HL-60 (cell line): ENCODE measurements at places on chromosomes 3 and 15.

DNA sequence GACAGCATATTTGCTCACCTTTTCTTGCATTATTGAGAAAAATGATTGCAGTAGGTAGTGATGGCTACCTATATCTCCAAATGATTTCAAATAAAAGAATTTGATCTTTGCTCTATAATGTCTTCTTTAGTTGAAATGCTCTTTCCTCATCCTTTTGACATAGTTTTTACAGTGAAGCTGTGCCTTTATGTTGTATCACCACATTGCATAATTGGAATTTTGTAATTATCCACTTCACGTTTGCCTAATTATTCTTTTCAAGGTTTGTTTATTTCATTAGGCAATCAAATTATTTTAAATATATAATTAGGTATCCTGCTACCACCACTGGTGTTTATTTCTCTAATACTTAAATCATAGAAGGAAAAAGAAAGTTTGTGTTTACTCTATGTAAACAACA lies 21.3 kb upstream of the P2RY13 start:
- peak; percentile 66 for DNase-seq

GRCh38 chr3:45167011-45167911 lies 21.1 kb upstream of the CDCP1 start:
- DNase-seq: peak; percentile 71

DNA sequence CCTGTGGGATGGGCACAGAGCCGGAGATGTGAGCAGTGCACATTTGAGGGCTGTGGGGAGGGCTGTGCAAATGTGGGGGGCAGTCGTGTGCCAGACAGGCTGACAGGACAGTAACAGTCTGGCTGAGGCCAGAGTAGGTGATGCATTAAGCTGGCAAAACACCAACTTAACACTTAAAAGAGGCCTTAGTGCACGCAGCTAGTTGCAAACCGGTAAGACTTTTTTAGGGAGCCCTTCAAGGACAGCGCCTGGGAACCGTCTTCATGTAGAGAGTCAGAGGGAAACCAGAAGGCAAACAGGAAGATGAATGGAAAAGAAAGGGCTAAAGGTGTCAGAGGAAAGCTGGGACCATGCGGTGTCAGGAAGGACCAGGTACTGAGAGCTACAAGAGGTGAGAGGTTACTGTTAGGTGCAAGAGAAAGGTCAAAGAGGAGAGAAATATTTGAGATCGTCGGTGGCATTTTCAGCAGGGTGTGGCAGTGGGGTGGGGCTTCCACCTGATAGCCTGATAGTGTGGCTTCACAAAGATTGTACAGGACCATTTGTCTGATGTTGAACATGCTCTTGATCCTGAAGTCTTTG lies 30.0 kb upstream of the CHD2 start:
- no peak for DNase-seq

- no peak for DNase-seq
Measured at GRCh38 chr3:183815563-183815940, 9.8 kb downstream of the MAP6D1 start.

GRCh38 chr3:52786330-52787215 lies 8.0 kb upstream of the ITIH3 start:
- DNase-seq: no peak
